ENCODE measurements at places on chromosomes 11 and 22. TPM values are rescaled to one million over a fixed set of nuclear protein-coding genes. Genes with fewer than 3 reads are reported as not detected.
A peak's percentile ranks its signal among the peaks of the same experiment; 100 is the strongest.

DNA sequence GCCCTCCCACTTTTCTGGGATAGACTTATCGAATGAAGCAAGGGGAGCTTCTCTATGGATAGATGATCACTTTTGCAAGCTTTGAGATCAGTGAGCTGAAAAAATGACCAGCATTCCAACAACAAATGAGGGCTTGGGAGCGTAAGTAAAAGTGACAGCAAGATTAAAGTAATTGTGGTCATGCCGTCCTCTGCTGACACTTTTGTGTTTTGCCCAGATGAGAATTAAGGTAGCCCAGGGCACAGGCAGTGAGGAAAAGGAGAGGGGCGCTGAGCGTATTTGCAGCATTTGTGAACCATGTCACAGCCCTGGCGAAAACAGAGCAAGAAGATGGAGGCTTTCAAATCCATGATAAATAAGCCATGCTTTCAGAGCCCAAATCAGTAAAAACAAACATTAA is 24.6 kb upstream of the TMA7B start:
- H3K27ac ChIP-seq: no peak overlapping the region
- H3K36me3 ChIP-seq: no peaks in the 10 kb centered on the region
- H3K4me3 ChIP-seq: no peak overlapping the region
- no peaks in the 10 kb centered on the region for H3K4me1 ChIP-seq

DNA sequence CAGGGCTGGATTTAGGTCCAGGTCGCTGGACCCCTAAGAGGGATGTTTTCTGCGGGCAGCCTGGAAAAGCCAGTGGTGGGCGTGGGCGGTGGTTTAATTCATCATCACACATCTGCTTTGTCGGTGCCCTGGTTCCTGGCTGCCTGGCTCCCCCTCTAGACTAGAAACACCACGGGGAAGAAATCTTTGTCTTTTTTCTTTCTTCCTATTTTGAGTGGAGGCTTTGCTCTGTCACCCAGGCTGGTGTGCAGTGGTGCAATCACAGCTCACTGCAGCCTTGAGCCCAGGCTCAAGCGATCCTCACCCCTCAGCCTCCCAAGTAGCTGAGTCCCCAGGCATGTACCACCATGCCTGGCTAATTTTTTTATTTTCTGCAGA is 86.6 kb upstream of the LINC01488 start:
- no peaks in the 10 kb centered on the region for H3K4me1 ChIP-seq
- H3K27me3 ChIP-seq: no peaks in the 10 kb centered on the region
- H3K4me3 ChIP-seq: no peak overlapping the region
- no peaks in the 10 kb centered on the region for H3K36me3 ChIP-seq
- no peak for DNase-seq

The SLC22A9 gene
- total RNA-seq: not detected

GRCh38 chr11:60797846-60798630 is 12.9 kb downstream of the MS4A10 start:
- no peak overlapping the region for H3K4me3 ChIP-seq
- H3K27ac ChIP-seq: no peak overlapping the region
- peaks cover 19% of the 10 kb centered on the region for H3K27me3 ChIP-seq
- H3K36me3 ChIP-seq: no peaks in the 10 kb centered on the region
- DNase-seq: no peak

GRCh38 chr11:65559535-65559934 is 1.4 kb upstream of the LTBP3 start:
- peak overlapping the region; percentile 78 for H3K27ac ChIP-seq
- DNase-seq: no peak
- H3K36me3 ChIP-seq: no peaks in the 10 kb centered on the region
- H3K4me3 ChIP-seq: no peak overlapping the region
- peaks cover 58% of the 10 kb centered on the region for H3K4me1 ChIP-seq

DNA sequence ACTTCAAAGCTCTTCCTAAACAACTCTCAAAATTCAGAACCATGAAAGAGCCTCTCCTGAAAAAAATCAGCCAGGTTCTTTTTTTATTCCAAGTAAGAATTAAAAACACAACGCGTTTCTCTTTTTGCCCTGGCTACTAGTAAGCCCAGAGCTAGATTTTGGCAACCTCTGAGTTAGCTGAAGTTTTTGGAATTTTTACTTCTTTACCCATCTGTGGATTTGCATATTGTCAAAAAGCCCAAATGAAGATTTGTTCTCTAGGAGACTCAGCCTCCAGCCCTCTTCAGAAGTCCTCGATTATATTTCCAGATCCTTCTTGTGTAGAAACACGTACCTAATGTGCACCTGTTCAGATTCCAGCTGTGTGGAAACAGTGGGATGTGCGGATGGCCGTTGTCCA is 517.9 kb downstream of the TBC1D22A start:
- H3K27ac ChIP-seq: no peak overlapping the region
- H3K4me3 ChIP-seq: no peak overlapping the region
- H3K4me1 ChIP-seq: no peaks in the 10 kb centered on the region

The CHST1 gene
- 71.2 TPM for total RNA-seq

GRCh38 chr11:22930816-22931594 is 70.7 kb upstream of the CCDC179 start:
- no peaks in the 10 kb centered on the region for H3K36me3 ChIP-seq
- peak; percentile 60 for DNase-seq
- H3K27ac ChIP-seq: no peak overlapping the region
- H3K4me1 ChIP-seq: peaks cover 8% of the 10 kb centered on the region
- no peak overlapping the region for H3K4me3 ChIP-seq
- no peaks in the 10 kb centered on the region for H3K27me3 ChIP-seq

GRCh38 chr11:66810576-66811185 is 32.6 kb upstream of the RCE1 start:
- no peak overlapping the region for H3K4me3 ChIP-seq
- H3K27ac ChIP-seq: no peak overlapping the region
- DNase-seq: no peak
- H3K4me1 ChIP-seq: peaks cover 9% of the 10 kb centered on the region

DNA sequence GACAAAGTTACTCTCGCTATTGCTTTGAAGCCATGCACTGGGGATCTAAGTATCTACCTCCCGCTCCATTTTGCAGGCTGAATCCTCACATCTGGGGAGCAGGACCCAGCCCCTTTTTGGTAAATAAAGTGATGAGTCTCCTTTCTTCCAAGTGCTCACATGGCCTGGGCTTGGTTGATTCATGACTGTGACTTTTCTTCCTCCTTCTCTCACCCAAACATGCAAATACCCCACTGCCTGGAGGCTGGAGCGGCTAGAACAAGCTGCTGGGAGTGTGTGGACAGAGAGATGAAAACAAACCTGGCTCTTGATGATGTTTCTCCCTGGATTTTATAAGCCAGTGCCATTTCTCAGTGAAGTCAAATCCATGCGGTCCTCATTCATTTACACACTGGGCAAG is 72.7 kb downstream of the TRIM29 start:
- no peaks in the 10 kb centered on the region for H3K4me1 ChIP-seq
- H3K4me3 ChIP-seq: no peak overlapping the region
- no peak overlapping the region for H3K27ac ChIP-seq
- no peaks in the 10 kb centered on the region for H3K36me3 ChIP-seq
- no peak for DNase-seq
- no peaks in the 10 kb centered on the region for H3K27me3 ChIP-seq

DNA sequence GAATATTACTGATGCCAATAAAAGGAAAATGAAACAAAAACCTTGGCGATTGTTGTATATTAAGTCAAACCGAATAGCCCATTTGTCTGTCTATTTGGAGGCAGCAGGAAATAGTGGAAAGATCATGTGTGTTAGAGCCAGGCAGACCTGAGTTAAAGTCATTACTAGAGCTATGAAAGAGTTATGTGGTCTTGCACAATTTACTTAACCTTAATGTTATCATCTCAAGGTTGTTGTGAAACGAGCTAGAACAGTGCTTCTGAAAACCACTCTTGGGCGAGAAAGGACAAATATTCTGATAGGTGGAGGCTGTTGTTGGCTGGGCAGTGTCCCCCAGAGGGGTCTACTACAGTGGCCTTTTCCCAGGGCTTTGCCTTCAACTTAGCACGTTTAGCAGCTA is 60.0 kb upstream of the NUP160 start:
- H3K4me1 ChIP-seq: peaks cover 15% of the 10 kb centered on the region
- no peak for DNase-seq
- H3K4me3 ChIP-seq: no peak overlapping the region
- H3K36me3 ChIP-seq: no peaks in the 10 kb centered on the region
- no peaks in the 10 kb centered on the region for H3K27me3 ChIP-seq
- no peak overlapping the region for H3K27ac ChIP-seq

The MS4A7 gene
- not detected for total RNA-seq

Data from endothelial cell of umbilical vein (primary cell).